AML-193 (cell line): ENCODE measurements at places on chromosomes 11 and 22.

- DNase-seq, result peak; percentile 64
Observed at GRCh38 chr11:67646535-67647336, 3.8 kb downstream of the ACY3 start.

DNA sequence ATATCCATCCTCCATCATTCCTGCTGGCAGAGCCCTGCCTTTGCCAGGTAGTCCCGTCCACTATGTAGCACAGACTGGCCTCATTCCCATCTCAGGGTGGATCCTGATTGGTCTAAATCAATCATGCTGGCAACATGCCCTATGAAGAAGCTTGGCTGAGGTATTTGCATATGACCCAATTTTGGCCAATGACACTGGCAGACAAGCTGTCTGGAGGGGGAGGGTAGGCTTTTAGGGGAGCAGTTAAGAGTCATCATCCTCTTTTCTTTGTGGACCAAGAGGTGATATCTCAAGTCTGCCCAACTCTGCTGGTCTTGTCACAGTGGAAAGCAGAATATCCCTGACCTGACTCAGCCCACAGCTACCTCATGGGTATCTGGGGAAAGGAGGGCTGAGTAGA lies 5.1 kb downstream of the CCDC89 start:
- no peak for DNase-seq

DNA sequence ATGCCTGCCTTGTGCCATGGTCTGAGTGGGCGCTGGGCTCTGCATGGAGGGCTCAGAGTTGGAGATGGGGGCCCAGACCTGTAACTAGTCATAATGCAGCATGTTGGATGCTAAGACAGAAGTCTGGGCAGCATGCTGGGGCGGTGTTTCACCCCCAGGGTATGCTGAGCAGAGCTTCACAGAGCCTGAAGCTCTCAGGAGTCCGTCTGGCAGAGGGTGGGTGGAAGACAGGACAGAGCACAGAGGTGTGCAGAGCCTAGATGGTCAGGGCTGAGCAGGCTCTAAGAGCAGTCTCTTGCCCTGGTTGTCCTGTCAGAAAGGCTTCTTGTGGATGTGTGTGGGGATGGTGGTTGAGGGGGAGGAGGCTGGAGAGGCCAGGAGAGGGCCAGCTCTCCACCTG lies 7.2 kb downstream of the TAF6L start:
- DNase-seq, result no peak

DNA sequence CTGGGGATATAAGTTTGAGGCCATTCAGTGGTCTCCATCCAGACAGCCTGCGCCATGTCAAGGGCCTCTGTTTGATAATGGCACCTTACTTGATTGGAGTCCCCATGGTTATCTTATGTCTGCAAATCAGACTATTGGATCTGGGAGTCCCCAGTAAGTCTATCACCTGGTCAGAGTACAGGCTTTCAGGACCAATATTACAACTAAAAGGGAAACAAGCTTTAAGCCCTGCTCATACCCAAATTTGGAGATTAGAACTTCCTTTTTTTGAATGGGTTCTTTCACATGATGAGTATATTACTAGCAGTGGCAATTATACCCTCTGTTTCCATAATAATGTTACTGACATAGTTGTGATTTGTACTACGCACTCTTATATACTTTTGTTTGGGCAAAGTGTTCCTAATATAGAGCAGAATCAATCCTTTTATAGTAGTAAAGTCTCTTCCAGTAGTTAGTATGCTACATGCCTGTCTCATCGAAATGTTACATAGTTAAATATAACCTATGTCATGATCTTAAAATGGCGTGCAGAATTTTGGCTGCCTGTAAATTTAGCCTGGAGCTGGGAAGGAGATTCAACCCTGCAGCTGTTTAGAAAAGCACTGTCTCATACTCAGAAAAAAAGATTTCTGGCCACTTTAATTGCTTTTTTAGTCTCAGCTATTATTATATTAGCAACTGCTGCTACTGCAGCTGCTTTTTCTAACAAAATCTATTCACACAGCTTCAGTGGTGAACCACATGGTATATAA lies 4.9 kb downstream of the MS4A15 start:
- DNase-seq, result no peak

- no peak for DNase-seq
Observed at GRCh38 chr22:25199731-25200520, at the start of gene CRYBB3. TSS of gene CRYBB3 (plus strand) at chr22:25199858. CDS start at chr22:25201397, 1,539 bp downstream.

GRCh38 chr11:100445231-100445735 lies 241.8 kb upstream of the ARHGAP42 start:
- no peak for DNase-seq

GRCh38 chr11:109619498-109619897 lies 197.5 kb downstream of the C11orf87 start:
- no peak for DNase-seq

GRCh38 chr11:102882389-102883024 lies 7.7 kb upstream of the MMP12 start:
- DNase-seq, result no peak

DNA sequence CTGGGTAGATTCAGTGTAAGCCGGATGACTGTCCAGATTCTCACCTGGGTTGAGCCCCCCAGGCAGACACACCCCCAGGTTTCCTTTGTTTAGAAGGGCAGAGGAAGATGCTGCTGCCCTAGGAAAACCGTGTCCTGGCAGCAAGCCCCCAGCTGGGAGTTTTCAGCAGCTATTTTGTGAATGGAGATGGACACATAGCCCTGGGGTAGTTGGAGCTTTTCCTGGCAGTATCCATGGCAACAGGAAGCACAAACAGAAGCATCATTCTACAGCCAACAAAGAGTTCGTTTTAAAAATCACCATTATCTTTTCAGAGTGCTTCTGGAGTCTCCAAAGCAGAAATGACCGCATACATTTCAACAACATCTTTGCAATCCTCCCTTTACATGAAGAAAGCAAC lies 245.5 kb downstream of the BRD1 start:
- DNase-seq, result no peak
